ENCODE measurements at places on chromosomes 5 and 9.
A peak's percentile ranks its signal among the peaks of the same experiment; 100 is the strongest.

DNA sequence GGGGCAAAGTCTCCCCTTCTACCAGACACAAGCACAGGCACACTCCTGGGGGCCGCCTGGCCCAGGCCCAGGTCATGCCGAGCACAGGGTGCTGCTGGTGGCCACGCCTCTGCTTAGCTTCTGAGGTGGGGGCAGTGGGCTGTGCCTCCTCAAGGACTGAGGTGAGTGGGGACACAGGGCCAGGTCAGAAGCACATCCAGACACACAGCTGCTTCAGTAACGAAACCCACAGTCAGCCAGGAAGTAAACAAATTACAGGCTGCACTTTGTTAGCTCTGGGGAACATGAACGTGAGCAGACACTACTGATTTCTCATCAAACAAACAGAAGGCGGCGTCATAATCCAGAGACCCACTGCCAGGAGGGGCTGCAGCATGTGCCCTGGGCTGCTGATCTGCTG lies 192.4 kb downstream of the HSPA4 start:
- DNase-seq, result peak; percentile 37

GRCh38 chr5:88687373-88687911 lies 195.5 kb downstream of the MEF2C start:
- DNase-seq, result no peak

DNA sequence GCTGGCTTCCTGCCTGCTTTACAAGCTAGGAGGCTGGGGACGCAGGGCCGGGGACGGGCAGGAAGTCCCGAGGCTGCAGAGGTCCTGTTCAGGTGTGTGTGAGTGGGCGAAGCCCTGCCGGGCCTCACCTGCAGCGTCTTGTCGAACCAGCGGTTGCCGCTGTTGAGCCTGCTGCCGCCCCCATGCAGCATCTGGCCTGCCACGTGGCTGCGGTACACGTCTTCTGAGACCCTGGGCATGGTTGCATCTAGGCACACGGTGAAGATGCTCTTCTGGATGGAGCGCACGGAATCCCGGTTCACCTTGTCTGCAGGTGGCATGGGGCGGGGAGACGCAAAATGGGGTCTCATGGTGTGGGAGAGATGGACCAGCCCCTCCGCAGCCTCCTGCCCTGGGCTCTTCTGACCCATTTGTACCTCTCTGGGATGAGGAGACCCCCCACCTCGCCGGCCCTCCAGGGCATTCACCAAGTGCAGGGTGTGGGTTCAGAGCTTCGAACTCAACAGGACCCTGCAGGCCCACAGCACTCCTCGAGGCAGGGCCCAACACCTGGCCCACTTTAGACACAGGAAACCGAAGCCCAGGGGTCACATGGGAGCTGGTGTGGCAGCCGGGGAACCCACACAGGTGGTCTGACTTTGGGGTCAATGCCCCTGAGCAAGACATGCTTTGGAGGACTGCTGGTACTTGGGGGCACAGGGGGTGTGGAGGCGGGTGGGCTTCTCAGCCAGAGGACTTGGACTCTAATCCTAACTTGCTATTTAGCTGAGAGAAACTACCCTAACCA lies 10.0 kb downstream of the CRAT start:
- DNase-seq, result no peak

DNA sequence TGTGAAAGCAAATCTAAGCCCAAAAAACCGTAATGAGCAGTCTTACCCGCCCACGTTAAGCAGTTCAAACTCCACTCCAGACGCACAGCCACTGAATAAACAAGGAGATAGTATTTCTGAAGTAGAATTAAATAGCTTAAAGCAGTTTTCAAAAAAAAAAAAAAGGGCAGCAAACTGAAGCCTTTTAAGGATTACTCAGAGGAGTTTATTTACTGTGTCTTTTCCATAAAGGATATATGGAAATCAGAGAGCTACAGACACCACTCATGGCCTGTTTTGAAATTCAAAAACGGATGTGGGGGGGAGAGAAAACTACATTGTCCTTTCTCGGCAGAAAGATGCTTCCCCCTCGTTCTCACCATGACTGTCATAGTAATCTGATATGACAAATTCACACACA lies 83.7 kb upstream of the IRX1 start:
- no peak for DNase-seq

- no peak for DNase-seq
Measured at GRCh38 chr5:28967848-28968247, 1929.5 kb upstream of the CDH9 start.

- no peak for DNase-seq
Measured at GRCh38 chr5:6710070-6710469, 3.2 kb upstream of the TENT4A start.

DNA sequence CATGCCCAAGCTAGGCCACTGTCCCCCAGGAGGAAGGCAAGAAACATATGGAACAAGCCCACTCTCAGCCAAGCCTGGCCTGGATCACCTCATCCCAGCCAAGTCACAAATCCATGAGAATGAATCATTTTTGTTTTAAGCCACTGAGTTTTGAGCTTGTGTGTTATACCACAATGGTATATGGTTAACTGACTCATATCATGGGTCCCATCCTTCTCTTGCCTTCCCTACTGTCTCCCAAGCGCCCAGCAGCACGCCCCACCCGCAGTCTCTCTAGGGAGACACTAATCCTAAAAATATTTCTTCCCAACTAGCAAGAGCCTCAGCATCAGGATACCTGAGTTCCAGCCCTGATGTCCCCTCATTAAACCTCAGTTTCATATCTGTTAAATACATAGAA lies 248.1 kb downstream of the CDK5RAP2 start:
- peak; percentile 23 for DNase-seq

- peak; percentile 69 for DNase-seq
Measured at GRCh38 chr9:122393284-122393983, 22.6 kb downstream of the PTGS1 start.

DNA sequence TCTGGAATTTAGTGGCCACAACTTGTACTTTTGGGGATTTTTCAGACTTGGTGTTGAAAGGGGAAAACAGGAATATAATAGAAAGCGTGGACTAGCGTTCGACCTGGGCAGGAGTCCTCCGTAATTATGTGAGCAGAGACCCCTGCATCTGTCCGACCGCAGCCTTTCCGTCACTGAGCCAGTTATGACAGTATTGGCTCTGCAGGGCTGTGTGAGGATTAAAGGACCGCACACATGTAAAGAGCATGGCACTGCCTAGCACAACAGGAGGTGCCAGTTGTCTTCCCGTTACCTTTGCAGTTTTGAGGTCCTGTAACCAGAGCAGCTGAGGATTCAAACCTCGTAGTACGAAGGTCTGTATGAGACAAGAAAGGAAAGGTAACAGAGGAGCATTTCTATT lies 1.2 kb downstream of the B4GALT7 start:
- DNase-seq, result no peak

GRCh38 chr5:62614355-62614754 lies 35.7 kb downstream of the LRRC70 start:
- DNase-seq, result no peak

GRCh38 chr5:151648988-151649387 lies 37.7 kb downstream of the SPARC start:
- no peak for DNase-seq

- no peak for DNase-seq
Measured at GRCh38 chr5:116216246-116216645, 131.4 kb downstream of the COMMD10 start.

DNA sequence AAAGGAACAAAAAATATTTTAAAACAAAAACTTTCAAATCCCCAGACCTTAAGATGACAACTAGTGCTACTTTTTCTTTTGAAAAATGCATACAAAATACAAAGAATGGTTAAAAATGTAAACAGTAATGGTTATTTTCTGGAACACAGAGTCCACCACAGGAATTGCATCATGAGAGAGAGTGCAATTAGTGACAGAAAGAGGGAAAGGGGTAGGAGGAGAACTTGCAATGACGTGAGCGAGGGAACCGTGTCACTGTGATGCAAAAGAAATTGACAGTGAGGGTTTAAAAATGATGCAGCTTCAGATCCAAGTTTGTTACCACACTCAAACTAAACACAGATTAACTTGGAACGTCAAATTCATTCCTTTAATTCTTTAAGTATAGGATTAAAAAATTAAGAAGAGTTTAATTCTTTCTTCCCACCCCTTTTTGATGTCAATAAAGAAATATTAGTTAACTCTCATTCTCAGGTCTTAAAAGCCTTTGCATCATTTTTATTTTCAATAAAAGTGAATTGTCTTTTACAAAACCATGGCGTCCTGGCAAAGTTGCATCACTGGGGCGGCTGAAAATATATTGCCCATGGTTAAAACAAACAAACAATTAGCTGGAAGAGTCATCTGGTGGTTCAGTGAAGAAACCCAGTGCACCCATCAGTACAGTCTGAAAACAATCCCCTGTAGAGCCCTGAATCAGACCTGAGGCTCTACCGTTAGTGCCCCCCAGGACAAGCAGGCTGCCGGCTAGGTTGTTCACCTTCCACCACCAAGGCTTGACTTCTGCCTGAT lies 39.5 kb downstream of the MACROH2A1 start:
- DNase-seq, result no peak

DNA sequence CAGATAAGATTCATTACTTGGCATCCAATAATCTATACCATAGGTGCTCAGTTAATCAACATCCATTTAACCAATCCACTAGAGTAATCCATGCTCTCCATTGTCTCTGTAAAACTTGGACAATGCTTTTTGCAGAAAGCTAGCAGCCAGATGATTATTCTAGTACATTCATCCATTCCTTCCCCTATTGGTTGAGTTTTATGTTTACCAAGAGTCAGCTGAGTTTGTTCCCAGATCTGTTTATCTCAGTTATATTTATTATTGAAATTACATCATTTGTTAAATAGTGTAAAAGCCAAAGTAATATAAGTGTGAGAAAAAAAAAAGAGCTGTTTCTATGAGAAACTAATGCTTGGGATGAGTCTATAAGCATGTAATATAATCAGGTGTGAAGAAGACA lies 63.3 kb upstream of the TMC1 start:
- DNase-seq, result no peak

- peak; percentile 91 for DNase-seq
Measured at GRCh38 chr9:116859763-116860162, 172.7 kb downstream of the TRIM32 start.

DNA sequence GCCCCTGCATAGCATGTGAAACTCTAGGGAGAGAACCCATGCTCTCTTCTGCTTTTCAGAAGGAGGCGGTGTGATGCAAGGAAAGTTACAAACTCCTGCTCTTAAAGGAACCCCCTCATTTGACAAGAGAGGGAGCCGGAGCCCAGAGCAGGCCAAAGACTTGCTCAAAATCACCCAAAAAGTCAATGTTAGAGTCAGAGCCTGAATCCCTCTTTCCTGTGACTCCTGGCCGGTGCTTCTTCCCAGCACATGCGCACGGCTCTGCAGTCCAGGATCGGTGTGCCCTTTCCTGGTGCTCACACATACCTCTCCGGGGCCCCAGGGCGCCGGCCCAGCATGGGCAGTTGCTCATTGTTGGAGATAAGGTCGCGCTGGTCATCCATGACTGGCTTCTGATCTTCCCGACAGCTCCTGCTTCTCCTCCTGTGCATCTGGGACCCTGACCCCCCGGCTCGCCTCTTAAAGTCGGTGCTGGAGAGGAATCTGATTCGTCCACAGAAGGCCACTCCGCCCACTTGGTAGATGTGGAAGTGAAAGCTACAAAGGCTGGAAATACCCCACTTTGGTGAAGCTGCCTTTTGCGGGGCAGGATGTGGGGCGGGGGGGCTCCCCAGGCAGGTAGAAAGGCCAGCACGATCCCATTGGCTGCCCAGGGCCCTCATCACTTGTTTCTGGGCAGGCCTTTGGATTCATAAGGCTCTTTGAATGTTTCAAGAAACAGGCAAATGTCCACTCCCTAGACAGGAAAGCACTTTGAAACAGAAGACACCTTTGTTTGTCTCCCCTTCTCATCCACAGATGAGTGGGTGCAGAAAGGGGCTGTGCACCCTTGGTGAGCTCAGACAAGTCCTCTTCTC lies at the start of gene CD74:
CD74 (minus strand) TSS at position 592 of the 857 bp plus-strand sequence; CDS start at position 431, 161 bp downstream.
- DNase-seq, result peak; percentile 70

- no peak for DNase-seq
Measured at GRCh38 chr9:7148243-7148765, 390.5 kb downstream of the KDM4C start.
